ENCODE measurements at places on chromosomes 7 and 10. TPM values are rescaled to one million over a fixed set of nuclear protein-coding genes. Genes with fewer than 3 reads are reported as not detected.

DNAJC1 gene
- 33.2 TPM for total RNA-seq

OGA gene
- total RNA-seq = 66.6 TPM

NOBOX gene
- not detected for total RNA-seq

PDLIM1 gene
- total RNA-seq = 156 TPM

POLR2J gene
- total RNA-seq = 108 TPM

EPDR1 gene
- total RNA-seq = 81.3 TPM

VWDE gene
- 0.55 TPM for total RNA-seq

PTPN20 gene
- 4.9 TPM for total RNA-seq

DNA2 gene
- total RNA-seq = 8.7 TPM

CTAGE15 gene
- not detected for total RNA-seq

HOXA9 gene
- 0.44 TPM for total RNA-seq

OPN1SW gene
- not detected for total RNA-seq

ZNF467 gene
- 1.2 TPM for total RNA-seq

IDI2 gene
- total RNA-seq = not detected

NEUROG3 gene
- total RNA-seq = not detected

SYT15 gene
- total RNA-seq = 2.8 TPM

NODAL gene
- total RNA-seq = not detected

SCART1 gene
- total RNA-seq = 0.19 TPM

SUFU gene
- total RNA-seq = 7.8 TPM

GLCCI1 gene
- total RNA-seq = 1.2 TPM

PDZD7 gene
- total RNA-seq = 0.71 TPM

All from A549 treated with DMSO at 1 μM for 4 hours (cell line).